ENCODE measurements at places on chromosomes 3 and 15.
A peak's percentile ranks its signal among the peaks of the same experiment; 100 is the strongest.

GRCh38 chr3:130558366-130558765 lies 41.4 kb downstream of the COL6A6 start:
- no peak for DNase-seq

- DNase-seq: no peak
Observed at GRCh38 chr15:62403164-62403809, 238.2 kb upstream of the C2CD4B start.

DNA sequence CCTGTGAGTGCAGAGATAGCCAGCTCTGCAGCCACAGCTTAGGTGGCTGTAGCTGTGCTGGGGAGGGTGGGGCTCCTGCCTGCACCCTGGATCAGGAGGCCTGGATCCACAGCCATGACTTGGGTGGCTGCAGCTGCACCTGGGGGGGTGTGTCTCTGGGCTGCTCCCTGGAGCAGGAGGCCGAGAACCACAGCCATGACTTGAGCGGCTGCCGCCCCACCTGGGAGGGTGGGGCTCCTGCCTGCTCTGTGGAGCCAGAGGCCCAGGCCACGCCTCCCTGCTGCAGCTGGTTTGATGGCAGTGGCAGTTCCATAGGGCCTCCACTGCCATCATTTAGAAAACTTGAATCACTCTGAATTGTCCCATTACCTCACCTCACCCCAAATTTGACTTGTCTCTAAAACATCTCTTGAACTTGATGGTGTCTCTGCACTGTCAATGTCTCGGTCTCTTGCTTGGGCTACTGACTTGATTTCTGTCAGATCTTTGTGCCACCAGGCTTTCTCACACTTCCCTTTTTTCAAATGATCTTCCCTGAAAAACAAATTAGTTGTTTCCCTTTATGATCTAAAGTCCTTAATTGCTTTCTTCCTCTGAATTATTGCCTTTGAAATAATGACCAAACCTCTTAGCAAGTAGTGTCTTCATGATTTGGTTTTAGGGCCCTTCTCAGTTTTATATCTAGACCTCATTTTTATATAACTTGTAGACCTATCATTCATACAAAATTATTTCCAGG lies 313.2 kb upstream of the MME start:
- no peak for DNase-seq

GRCh38 chr3:76403556-76403955 lies 618.2 kb upstream of the ZNF717 start:
- no peak for DNase-seq

DNA sequence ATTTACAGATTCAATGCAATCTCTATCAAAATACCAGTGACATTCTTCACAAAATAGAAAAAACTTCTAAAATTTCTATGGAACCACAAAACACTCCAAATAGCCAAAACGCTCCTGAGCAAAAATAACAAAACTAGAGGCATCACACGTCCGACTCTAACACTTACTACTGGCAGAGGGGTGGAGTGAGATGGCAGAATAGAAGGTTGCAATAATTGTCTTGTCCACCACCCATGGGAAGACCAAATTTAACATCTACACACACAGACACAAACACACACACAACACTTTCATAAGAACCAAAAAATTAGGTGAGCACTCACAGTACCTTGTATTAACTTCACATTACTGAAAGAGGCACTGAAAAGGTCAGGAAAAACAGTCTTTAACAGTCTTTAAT lies 21.3 kb upstream of the KPNA4 start:
- DNase-seq: no peak

- DNase-seq: no peak
Observed at GRCh38 chr15:38308797-38309196, 56.2 kb downstream of the SPRED1 start.

DNA sequence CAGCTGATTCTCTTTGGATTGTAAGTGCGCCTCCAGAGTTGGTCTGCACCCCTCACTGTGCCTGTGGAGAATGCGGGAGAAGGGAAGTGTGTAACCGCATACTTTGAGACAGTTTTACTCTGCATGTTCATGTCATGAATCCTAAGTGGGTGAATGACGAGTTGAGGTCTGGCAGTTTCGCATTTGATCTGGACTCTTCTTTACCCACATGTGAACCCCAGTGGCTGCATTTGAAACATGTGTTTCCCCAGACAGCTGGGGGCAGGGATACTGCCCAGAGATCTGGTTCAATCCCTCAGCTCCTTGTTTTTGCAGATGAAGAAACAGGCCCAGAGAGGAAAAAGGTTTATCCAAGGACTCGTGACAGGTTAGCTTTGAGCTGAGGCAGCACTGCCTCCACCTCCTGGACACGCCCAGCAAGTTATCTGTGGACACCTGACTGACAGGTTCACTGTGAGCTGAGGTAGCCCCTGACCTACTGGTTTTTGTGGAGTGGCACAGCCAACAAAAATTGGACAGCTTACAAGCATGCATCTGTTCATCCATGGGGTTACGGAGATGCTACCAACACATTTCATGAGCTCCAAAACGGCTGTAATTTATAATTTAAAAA lies 207.3 kb downstream of the XXYLT1 start:
- no peak for DNase-seq

DNA sequence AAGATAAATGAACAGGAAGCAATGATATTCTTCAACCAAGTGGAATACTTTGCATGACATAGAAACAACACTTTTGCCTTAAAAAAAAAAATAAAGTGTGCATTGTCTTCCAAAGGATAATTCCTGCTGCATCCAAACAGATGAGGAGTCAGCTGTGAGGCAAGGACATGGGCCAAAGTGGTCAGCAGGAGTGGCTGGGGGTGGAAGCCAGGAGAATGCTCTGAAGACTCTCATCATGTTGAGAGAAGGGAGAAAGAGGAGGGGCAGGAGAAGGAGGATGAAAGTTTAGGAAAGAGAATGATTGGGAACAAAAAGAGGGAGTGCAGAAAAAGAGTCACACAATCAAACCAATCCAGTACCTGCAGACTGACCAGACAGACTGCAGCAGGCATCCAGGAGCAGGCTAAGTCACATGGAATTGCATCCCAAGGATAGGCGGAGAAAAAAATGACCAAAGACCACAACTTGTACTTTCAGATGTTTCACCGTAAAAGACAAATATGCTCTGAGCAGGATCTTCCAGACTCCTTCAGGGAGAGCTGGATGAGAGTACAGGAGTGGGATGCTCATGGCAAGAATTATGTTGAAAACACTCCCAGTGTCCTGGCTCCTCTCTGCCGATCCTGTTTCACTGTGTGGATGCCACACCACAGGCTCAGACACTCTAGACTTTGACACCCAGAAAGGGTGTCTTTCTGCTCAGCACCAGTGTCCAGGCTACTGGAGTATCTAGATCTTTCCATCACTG lies 11.9 kb downstream of the ABI3BP start:
- DNase-seq: no peak

GRCh38 chr15:37099319-37100108 lies 835 bp downstream of the MEIS2 start:
- peak; percentile 25 for DNase-seq

DNA sequence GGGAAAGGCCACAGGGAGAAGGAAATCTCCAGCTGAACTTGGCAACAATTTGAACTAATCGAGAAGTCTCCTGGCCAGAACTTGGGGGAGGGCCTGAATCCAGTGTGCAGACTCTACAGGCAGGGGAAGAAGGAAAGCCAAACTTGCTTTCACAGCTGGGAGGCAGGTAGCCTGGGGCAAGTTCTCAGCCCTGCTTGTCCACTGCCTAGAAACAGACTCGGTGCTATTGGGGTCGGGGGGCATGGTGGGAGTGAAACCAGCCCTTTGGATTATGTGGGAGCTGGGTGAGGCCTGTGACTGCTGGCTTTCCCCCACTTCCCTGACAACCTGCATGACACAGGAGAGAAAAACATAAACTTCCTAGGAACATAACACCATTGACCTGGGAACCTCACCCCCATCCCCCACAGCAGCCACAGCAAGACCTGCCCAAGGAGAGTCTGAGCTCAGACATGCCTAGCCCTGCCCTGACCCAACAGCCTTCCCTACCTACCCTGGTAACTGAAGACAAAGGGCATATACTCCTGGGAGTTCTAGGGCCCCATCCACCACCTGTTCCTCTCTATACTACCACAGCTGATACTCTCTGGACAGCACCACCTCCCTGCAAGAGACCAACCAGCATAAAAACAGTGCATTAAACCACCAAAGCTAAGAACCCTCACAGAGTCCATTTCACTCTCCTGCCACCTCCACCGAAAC lies 103.7 kb upstream of the MNS1 start:
- DNase-seq: no peak

Measured in nephron progenitor cell (in vitro differentiated cells).